ENCODE measurements at places on chromosomes 7 and 10.

- DNase-seq, result no peak
Observed at GRCh38 chr7:152342796-152343195, 93.0 kb downstream of the KMT2C start.

DNA sequence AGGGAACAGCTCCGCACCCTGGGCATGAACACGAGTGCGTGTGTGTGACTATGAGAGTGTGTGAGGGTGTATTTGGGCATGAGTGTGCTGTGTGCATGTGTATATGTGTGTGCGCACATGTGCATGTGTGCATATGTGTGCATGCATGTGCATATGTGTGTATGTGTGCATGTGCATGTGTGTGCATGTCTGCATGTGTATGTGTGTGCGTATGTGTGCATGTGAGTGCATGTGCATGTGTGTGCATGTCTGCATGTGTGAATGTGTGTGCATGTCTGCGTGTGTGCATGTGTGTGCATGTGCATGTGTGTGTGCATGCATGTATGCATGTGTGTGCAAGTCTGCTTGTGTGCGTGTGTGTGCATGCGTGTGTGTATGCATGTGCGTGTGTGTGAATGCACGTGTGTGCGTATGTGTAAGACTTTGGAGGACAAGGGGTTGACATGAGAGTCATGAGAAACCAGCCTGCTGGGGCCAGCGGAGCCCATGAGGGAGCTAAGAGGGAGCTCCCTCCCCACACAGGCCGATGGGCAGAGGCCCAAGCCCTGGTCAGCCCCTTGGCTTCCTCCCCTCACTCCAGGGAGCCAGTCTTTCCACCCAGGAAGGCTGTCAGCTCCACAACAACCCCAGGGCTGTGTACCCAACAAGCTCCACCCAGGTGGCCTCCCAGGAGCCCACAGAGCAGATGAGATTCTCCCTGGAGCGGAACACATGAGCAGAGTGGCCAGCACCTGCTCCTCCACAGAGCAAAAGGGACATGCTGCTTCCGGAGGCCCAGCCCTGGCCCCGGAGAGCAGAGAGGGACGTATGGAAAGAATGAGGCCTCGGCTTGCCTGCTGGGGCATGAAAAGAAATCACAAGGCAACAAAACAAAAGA is 142.5 kb upstream of the PPP2R2D start:
- DNase-seq, result no peak

- no peak for DNase-seq
Observed at GRCh38 chr10:116907245-116907987, 58.1 kb downstream of the ENO4 start.

DNA sequence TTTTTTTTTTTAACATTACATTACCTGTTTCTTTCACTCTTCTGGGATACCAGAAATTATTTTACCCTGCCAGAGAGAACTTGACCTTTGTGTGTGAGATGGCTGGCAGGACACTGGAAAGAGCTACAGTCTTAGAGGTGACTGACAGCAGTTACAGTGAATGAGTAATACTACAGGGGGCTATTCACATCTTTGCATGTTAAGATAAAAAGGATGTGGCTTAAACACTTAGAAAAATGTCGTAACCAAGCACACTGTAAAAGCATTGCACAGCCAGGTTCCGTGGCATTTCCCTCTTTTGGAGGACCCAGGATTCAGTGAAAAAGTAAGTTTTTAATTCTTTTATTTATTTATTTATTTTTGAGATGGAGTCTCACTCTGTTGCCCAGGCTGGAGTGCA is 18.8 kb upstream of the TBC1D12 start:
- no peak for DNase-seq

GRCh38 chr10:103854265-103854685 is 1.1 kb downstream of the SH3PXD2A start:
- DNase-seq, result no peak

GRCh38 chr10:69973678-69974077 is 79.0 kb upstream of the MACROH2A2 start:
- no peak for DNase-seq

DNA sequence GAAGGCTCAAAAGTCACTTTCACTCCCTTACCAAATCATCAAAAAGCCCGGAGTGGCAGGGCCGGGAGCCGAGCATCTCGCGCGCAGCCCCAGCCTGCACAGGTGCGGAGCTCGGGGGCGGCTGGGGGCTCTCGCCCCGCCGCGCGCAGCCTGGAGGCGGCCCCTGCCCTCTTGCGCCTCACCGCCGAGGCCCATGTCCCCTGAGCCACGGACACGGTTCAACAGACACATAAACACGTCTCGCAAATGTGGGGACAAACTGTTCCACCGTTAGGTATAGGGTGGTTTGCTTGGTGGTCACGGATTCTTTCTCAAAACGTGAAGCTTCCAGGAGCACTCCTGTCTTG is 700 bp downstream of the GSAP start:
- DNase-seq, result no peak

Measured in activated T-helper 1 cell treated with anti-CD3 and anti-CD28 coated beads, Interleukin-2, amount 50 U/mL, for 16 hours (primary cell).